ENCODE measurements at places on chromosomes 1 and 21.

- DNase-seq, result no peak
Observed at GRCh38 chr1:182235952-182236650, 155.5 kb downstream of the GLUL start.

DNA sequence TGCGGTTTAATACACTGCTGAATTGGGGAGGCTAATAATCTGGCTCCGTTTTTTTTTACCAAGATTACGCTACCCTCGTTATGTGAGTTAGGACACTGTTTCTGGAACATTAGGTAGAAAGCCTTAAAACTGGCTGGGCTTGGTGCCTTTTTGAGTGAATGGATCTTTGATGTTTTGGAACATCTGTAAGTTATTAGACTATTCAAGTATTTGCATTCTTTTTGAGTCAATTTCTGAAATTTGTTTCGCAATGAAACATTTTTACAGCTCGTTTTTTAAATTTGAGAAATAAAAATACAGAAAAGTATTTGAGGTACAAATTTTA, 106.9 kb downstream of the LTN1 start:
- DNase-seq, result no peak

- DNase-seq, result no peak
Observed at GRCh38 chr1:246959944-246960693, 28.4 kb upstream of the AHCTF1 start.

DNA sequence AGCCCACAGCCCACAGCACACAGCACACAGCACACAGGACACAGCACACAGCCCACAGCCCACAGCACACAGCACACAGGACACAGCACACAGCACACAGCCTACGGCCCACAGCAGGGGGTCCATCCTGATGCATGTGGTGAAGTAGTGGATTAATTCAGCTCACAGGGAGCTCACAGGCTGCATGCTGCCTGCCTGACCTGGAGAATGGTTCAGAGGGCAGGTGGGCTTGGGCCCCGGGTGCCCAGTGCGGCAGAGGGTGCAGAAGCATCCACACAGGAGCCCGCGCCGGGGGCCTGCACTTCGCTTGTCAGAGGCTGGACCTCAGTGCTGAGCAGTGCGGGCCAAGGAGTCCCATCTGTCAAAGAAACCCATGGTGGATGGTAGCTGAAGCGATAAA, 21.1 kb upstream of the AJAP1 start:
- DNase-seq, result no peak

GRCh38 chr1:154859786-154860155, 10.3 kb downstream of the KCNN3 start:
- no peak for DNase-seq

- DNase-seq, result no peak
Observed at GRCh38 chr1:43021547-43022474, 63.1 kb upstream of the SLC2A1 start.

GRCh38 chr1:86155051-86155806, 1.3 kb downstream of the COL24A1 start:
- no peak for DNase-seq

DNA sequence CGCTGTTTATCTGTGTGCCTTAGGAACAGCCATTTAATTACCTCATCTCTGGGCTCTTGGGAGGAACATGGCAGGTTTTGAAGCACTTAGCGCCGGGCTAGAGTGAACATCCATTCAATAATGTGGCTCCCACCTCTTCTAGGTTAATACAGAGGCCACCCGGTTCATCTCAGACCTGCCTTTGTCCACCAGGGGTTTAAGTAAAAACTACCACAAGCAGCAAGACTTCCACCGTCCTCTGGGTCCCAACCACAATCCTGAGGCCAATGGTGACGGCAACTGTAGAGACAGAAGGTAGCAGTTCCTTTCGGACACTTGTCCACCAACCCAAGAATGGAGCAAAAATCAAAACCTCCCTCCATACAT, 924 bp upstream of the DDOST start:
- DNase-seq, result no peak

Data from effector memory CD4-positive, alpha-beta T cell (primary cell).